ENCODE measurements at places on chromosomes 6 and 20. TPM values are rescaled to one million over a fixed set of nuclear protein-coding genes. Genes with fewer than 3 reads are reported as not detected.

Gene ETV7
- total RNA-seq = 1.4 TPM

Gene C6orf118
- not detected for total RNA-seq

Gene CSNK2A1
- total RNA-seq = 153 TPM

Gene C20orf202
- total RNA-seq = 0.27 TPM

- no peaks in the 10 kb centered on the region for H3K27me3 ChIP-seq
- DNase-seq = no peak
- no peak overlapping the region for H3K27ac ChIP-seq
- H3K36me3 ChIP-seq = no peaks in the 10 kb centered on the region
- peaks cover 25% of the 10 kb centered on the region for H3K4me1 ChIP-seq
- H3K4me3 ChIP-seq = no peak overlapping the region
These were observed 118.0 kb upstream of the ARID1B start for GRCh38 chr6:156658966-156659821.

DNA sequence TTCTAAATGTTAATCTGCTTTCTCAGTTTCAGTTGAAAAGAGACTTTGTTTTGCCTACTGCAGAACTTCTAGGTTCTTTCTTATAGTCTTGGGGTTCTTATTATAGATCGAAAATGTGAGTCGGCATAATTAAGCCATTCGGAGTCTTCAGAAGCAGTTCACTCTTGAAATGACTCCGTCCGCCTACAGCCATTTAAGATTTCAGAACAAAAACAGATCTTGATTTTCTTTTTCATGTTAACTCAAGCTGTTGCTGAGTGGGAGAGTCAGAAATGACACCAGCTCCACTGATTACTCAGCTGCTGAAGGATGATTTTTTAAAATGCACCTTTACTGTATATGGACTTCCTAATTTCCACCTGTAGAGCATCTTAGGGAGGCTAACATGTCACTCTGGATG, 15.9 kb downstream of the PRDM1 start:
- peaks cover 15% of the 10 kb centered on the region for H3K4me1 ChIP-seq
- H3K4me3 ChIP-seq = no peak overlapping the region
- DNase-seq = no peak
- H3K27ac ChIP-seq = peak overlapping the region; percentile 88

GRCh38 chr6:129776542-129777330, 66.8 kb upstream of the ARHGAP18 start:
- H3K4me1 ChIP-seq = no peaks in the 10 kb centered on the region
- no peak overlapping the region for H3K4me3 ChIP-seq
- H3K36me3 ChIP-seq = no peaks in the 10 kb centered on the region
- H3K27ac ChIP-seq = no peak overlapping the region
- no peaks in the 10 kb centered on the region for H3K27me3 ChIP-seq
- DNase-seq = no peak

GRCh38 chr6:142786476-142786875, 158.5 kb downstream of the HIVEP2 start:
- H3K27ac ChIP-seq = no peak overlapping the region
- H3K27me3 ChIP-seq = no peaks in the 10 kb centered on the region
- DNase-seq = no peak

DNA sequence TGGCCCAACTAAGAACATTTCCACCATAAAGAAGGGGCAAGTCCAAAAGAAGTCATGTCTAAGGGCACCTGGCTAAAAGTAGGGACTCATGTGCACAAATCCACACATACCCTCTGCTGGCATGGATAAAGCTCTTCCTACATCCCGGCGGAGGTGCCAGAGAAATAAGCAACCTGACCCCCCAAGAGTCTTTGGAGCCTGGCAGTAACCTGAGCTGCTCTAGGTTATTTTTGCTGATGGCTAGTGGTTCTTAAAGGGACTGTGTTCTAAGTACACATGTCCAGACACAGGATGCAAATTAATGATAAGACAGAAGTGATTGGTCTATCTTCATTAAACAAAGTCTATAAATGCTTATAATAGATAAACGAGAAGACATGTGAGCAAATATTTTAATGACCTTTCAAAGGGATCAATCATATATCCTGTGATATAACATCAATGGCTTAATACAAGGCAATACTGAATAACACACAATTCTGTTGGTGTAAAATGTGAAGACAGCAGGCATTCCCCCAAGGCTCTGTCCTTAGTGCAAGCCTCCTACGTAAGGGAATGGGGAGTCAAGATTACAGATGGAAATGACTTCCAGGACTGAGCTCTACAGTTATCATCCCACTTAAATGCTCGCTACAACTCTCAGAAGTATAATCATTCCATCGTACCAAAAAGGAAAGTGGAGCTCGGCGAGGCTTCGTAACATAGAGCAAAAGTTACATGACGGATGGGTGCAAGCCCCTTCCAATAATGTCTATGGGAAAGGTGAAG, 52.5 kb downstream of the HIVEP2 start:
- H3K4me1 ChIP-seq = no peaks in the 10 kb centered on the region
- no peak for DNase-seq
- no peak overlapping the region for H3K4me3 ChIP-seq
- no peak overlapping the region for H3K27ac ChIP-seq

DNA sequence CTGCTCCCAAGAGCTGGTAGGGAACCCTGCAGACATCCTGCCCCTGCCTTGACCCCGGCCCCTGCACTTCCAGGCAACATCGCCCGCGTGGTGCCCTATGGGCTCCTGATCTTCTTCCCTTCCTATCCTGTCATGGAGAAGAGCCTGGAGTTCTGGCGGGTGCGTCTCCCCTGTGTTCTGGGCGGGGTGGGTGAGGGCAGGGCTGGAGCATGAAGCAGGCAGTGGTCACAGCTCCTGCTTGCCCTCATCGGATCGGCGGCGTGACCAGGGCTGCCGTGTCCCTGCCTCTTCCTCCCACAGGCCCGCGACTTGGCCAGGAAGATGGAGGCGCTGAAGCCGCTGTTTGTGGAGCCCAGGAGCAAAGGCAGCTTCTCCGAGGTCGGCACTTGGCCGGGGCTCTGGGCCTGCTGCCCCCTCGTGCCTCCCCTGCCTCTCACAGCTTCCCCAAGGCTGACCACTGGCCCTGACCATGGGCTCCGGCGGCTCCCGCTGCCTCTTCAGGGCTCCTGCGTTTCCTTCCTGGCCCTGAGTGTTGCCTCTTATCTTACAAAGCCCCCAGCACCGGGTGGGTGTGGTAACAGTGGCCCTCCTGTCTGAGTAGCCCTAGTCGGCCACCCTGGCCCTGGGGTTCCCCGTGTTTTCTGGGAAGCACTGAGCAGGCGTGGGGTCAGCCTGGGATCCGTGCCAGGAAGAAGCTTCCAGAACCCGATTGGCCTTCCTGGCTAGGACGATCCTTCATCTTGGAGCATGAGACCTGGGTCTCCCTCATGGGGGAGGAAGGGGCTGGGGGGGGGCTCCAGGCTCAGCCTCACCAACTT, 8.0 kb upstream of the TNFRSF6B start:
- no peak overlapping the region for H3K4me3 ChIP-seq
- DNase-seq = no peak
- H3K27ac ChIP-seq = peak overlapping the region; percentile 83
- H3K4me1 ChIP-seq = peaks cover 35% of the 10 kb centered on the region

GRCh38 chr6:168475188-168476013, 34.4 kb downstream of the SMOC2 start:
- H3K4me1 ChIP-seq = no peaks in the 10 kb centered on the region
- H3K4me3 ChIP-seq = no peak overlapping the region
- no peaks in the 10 kb centered on the region for H3K27me3 ChIP-seq
- no peak overlapping the region for H3K27ac ChIP-seq
- DNase-seq = no peak

DNA sequence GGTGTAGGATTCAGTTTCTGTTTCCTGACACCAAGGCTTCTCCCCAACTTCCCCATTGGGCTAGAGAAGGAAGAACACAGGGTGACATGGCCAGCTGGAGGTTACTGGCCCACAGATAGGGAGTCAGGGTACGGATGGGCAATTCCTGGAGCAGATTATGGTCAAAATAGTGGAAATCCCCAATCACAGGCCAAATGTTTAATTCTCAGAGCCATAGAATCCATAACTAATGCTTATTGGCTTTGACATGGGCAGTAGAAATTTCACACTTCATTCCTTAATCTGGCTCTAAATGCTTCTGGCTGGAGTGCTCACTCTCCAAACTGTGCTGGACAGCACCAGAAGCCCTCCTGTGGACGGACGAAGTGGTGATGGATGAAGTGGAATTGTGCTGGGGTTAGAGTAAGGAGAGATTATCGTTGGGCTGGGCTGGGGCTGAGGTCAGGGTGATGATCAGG, 887 bp downstream of the SIGLEC1 start:
- no peaks in the 10 kb centered on the region for H3K4me1 ChIP-seq
- H3K4me3 ChIP-seq = no peak overlapping the region
- no peak overlapping the region for H3K27ac ChIP-seq

DNA sequence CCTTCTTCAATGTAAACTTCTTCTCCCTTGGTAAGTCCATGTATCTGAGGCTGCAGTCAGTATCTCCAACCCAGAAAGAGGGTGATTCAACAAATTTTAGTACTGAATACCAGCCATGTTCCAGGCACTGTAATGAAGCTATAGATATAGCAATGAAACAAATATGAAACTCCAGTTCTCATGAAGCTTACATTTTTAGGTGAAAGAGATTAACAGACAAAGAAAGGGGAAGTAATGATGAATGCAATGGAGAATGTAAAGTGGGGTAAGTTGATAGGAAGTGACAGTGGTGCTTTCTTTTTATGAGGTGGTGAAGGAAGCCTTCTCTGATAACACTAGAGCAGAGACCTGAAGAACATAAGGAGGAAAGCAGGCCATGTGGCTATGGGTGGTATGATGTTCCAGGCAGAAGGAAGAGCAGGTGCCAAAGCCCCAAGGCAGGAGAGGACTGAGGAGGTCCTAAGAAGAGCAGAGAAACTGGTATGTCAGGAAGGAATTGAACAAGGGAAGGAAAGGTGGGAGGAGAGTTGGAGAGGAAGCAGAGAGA, 143.6 kb downstream of the TFAP2B start:
- H3K27ac ChIP-seq = no peak overlapping the region
- no peak for DNase-seq
- no peak overlapping the region for H3K4me3 ChIP-seq
- no peaks in the 10 kb centered on the region for H3K4me1 ChIP-seq

DNA sequence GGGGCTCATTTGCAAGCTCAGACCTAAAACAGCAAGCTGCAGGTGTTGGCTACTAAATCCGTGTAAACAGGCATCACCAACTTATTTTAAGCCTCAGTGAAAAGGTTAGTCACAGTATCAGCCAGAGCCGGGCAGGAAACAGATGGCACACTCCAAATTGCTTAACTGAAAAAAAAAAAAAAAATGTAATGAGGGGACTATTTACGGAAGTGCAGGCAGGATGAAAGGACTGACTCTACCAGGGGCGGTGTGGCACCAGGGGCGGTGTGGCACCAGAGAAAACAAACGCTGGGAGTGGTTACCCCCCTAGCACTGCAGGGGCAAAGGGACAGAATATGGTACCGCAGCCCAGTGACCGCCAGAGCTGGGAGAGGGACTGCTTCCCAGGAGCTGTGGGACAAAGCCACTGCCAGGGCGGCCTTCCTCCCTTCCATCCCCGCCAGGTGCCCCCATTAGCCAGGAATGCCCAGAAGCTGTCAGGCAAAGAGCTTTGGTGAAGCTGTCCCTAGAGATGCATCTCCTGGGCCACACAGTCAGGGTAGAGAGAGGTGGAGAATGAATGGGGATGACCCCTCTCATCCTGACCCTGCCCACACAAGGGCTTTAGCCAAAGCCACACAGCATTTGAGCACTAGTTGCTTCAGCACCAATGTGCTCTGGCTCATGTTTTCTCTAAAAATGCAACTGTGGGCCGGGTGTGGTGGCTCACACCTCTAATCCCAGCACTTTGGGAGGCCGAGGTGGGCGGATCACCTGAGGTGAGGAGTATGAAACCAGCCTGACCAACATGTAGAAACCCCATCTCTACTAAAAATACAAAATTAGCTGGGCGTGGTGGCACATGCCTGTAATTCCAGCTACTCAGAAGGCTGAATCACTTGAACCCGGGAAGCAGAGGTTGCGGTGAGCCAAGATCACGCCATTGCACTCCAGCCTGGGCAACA, 39.6 kb upstream of the GFOD1 start:
- H3K27ac ChIP-seq = peak overlapping the region; percentile 23
- peak; percentile 4 for DNase-seq
- no peaks in the 10 kb centered on the region for H3K36me3 ChIP-seq
- H3K4me3 ChIP-seq = no peak overlapping the region

GRCh38 chr6:159094444-159095252, 49.9 kb upstream of the TAGAP start:
- no peak for DNase-seq
- no peaks in the 10 kb centered on the region for H3K27me3 ChIP-seq

- no peaks in the 10 kb centered on the region for H3K27me3 ChIP-seq
- H3K36me3 ChIP-seq = no peaks in the 10 kb centered on the region
- H3K4me1 ChIP-seq = no peaks in the 10 kb centered on the region
- no peak overlapping the region for H3K4me3 ChIP-seq
These were observed 308.9 kb upstream of the EXOC2 start for GRCh38 chr6:1001655-1002349.

DNA sequence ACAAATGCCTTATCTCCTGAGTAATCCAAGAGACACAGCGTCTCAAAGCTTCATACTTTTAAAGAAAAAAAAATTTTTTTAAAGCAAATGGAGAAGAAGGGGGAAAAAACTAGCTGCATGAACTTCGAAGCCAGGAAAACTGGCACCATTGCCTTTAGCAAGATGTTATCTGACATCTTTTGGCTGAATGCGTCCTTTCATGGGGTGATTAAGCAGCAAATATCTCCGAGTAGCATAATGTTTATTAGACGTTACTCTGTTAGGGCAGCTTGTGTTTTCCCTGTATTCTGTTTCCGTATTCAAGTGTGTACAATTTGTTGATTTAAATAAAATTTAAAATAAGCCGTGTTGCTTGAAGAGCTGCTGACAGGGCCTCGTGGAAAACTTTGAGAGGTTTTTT, 76.5 kb upstream of the TSHZ2 start:
- no peaks in the 10 kb centered on the region for H3K36me3 ChIP-seq
- no peaks in the 10 kb centered on the region for H3K27me3 ChIP-seq
- no peak overlapping the region for H3K27ac ChIP-seq
- H3K4me3 ChIP-seq = no peak overlapping the region
- no peak for DNase-seq
- H3K4me1 ChIP-seq = no peaks in the 10 kb centered on the region
